AG10803 (cell line): ENCODE measurements at places on chromosomes 4 and X.

- no peak for DNase-seq
Observed at GRCh38 chr4:128564081-128564630, 245.3 kb upstream of the JADE1 start.

DNA sequence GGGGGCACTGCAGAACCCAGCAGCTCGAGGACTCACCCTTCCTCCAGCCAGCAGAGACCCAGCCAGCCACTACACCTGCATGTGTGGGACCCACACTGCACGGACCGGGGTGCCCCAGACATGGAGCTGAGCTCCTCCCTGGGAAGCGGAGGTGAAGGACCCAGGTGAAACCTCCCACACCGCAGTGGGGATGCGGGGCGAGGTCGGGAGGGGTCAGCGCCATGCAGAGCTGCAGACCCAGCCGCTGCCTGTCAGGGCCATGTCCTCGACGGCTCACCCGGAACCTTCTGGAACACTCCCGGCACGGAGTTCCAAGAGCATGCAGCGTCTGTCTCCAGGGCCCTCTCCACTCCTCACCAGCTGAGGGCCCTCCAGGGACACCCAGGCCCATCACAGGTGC is 42.6 kb downstream of the GAK start:
- no peak for DNase-seq

DNA sequence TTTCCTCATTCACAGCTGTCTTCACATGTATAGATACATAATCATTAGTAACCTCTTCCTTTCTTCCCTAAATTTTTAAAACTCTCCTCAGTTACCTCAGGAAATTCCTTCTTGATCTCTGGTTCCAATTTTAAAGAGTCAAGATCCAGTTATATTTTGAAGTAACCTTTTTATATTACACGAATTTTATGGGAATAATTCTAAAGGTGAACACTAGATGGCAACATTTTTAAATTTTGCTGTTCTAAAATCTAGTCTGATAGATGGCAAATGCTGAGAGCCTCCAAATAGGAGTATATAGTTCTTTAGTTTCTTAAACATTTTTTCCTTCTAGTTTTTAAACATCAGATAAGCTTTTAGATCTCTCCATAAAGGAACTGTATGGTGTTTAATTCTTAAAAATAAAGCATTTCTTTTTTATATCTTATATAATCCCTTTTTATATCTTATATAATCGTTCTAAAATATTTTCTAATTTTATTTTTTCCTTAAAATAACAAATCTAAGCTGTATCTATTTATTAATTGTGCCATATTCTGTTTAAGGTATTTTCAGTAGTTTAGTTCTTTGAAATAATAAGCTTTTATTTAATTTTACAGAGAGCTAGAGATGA is 37.9 kb upstream of the PAPSS1 start:
- DNase-seq = peak; percentile 47

DNA sequence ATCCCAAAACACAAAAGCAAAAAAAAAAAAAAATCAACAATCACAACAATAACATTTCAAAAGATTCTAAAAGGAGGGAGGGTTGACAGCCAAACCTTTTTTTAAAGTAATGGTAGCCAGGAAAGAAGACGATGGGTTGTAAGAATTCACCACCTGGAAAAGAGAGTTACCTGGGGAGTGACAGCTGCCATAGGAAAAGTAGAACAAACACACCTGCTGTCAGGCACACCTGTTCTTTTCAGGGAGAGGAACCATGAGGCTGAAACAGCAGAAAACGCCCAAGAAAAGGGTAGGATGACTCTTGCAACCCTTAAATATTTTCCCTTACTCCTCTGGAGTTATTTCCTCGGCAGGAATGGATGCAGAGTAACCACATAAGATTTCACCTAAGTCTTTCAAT is 388.4 kb upstream of the TEX13C start:
- no peak for DNase-seq

GRCh38 chr4:80097400-80098177 is 24.6 kb upstream of the ANTXR2 start:
- peak; percentile 91 for DNase-seq

- peak; percentile 31 for DNase-seq
Observed at GRCh38 chr4:120886191-120886590, 36.3 kb downstream of the PRDM5 start.

DNA sequence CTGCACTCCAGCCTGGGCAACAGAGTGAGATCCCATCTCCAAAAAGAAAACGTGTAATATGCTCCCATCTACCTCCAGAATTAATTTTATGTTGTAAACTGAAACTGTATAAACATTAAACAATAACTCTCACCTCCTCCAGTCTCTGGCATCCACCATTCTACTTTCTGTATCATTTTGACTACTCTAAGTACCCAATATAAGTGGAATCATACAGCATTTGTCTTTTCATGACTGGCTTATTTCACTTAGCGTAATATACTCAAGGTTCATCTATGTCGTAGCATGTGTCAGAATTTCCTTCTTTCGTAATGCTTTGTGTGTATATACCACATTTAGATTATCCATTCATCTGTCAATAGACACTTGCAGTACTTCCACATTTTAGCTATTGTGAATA is 20.6 kb downstream of the F8 start:
- no peak for DNase-seq

GRCh38 chrX:16005917-16006316 is 117.4 kb upstream of the GRPR start:
- DNase-seq = peak; percentile 79

DNA sequence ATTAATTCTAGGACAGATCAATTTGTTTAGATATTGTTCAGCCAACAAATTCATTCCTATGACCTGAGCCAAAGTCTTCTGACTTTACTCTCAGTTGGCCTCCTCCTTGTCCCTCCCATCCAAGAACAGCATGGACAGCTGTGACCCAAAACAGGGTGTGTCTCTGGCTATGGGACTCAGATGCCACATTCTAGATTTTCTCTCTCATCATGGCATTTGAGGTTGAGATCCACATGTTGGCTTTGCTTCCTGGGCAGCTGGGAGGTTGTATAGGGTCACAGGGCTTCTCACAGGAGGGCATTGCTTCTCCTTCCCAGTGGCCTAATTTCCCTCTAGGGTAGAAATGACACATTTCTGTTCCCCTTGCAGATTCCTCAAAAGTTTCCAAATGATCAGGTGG is 22.6 kb upstream of the EGF start:
- DNase-seq = no peak
